Fibroblast of lung (primary cell): ENCODE measurements at places on chromosomes 1 and 21. TPM values are rescaled to one million over a fixed set of nuclear protein-coding genes. Genes with fewer than 3 reads are reported as not detected.

- H3K36me3 ChIP-seq = no peaks in the 10 kb centered on the region
- no peak for DNase-seq
- no peaks in the 10 kb centered on the region for H3K4me1 ChIP-seq
- H3K27ac ChIP-seq = no peak overlapping the region
- no peak overlapping the region for H3K4me3 ChIP-seq
- H3K27me3 ChIP-seq = no peaks in the 10 kb centered on the region
Observed at GRCh38 chr21:42829954-42830353, 49.4 kb downstream of the WDR4 start.

DNA sequence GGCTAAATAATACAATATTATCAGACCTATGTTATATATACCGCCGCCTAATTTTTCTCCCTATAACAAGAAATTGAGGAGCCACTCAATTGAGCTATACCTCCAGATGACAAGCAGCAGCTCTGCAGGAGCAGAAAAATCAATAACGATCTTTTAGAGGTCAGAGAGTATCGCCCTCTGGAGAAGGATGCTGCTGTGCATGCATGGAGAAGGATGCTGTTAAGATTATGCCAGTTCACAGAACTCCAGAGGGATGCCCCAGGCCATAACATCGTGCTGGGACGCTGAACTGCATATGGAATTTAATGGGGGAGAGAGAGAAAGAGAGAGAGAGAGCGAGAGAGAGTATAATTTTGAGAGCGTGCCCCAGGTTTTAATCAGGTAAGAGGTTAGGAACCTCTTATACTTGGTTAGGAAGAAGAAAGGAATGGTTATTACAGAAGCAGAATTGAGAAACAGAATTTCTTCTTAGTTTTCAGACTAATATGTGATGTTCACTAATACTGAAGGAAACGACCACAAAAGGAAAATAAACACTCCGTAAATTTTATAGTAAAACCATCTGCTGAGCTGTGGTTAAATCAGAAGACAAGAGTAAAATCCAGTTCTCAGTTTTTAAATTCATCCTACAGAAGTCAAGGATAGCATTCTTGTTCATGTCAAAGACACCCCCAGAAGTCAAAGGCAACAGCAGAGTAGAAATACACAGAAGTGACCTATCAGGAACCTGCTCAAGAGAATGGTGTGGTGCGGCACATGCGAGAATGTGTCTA is 111.1 kb downstream of the SMYD2 start:
- peaks cover 10% of the 10 kb centered on the region for H3K36me3 ChIP-seq
- peaks cover 2% of the 10 kb centered on the region for H3K4me1 ChIP-seq
- no peak overlapping the region for H3K4me3 ChIP-seq
- peak; percentile 33 for DNase-seq
- H3K27me3 ChIP-seq = no peaks in the 10 kb centered on the region

DNA sequence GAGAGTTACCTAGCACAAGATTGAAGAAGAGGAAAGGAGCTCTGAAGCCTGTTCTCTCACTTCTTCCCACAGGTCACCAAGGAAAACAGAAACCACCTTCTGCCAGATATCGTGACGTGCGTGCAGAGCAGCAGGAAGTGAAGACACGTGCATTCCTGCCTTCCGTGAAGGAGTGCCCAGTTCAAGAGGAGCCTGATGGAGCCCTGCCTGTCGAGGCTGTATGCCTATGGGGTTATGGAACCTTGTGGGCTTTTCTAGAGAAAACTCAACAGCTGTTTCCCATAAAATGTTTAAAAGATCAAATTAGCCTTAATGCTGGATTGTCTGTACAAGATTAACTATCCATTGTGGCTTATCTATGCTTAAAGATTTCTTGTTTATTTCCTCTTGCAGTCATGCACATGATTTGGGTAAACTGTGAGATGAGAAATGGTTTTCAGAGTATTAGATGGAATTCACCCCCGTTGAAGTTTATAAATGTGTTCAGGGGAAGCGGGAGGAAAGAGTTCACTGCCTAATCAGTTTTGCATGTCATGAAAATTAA is 27.8 kb downstream of the NTPCR start:
- peaks cover 2% of the 10 kb centered on the region for H3K36me3 ChIP-seq
- no peaks in the 10 kb centered on the region for H3K4me1 ChIP-seq
- no peak overlapping the region for H3K4me3 ChIP-seq
- H3K27me3 ChIP-seq = no peaks in the 10 kb centered on the region
- H3K27ac ChIP-seq = no peak overlapping the region

DNA sequence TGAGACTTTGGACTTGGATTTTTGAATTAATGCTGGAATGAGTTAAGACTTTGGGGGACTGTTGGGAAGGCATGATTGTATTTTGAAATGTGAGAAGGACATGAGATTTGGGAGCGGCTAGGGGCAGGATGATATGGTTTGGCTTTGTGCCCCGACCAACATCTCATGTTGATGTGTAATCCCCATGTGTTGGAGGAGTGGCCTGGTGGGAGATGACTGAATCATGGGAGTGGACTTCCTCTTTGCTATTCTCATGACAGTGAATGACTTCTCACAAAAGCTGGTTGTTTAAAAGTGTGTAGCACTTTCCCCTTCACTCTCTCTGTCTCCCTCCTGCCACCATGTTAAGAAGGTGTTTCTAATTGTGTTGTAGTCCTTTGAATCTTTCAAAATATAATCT is 9.3 kb upstream of the PHGDH start:
- DNase-seq = peak; percentile 59
- no peak overlapping the region for H3K27ac ChIP-seq

CRABP2 gene
- total RNA-seq = 33.4 and 70.4 TPM in 2 replicates
